Stimulated activated CD8-positive, alpha-beta memory T cell treated with anti-CD3 and anti-CD28 coated beads, Interleukin-2, amount 100 ng/mL, for 1 hour (primary cell): ENCODE measurements at places on chromosomes 1 and 21.

GRCh38 chr1:101185421-101185820, 51.4 kb upstream of the S1PR1 start:
- no peak for DNase-seq

GRCh38 chr1:27031235-27032118, 18.8 kb upstream of the TENT5B start:
- no peak for DNase-seq

GRCh38 chr1:72281144-72281543, 1.2 kb downstream of the NEGR1 start:
- no peak for DNase-seq

GRCh38 chr1:30981172-30981571, 72.6 kb upstream of the SDC3 start:
- no peak for DNase-seq

GRCh38 chr1:107139833-107140702, 771 bp upstream of the NTNG1 start:
- DNase-seq = no peak

DNA sequence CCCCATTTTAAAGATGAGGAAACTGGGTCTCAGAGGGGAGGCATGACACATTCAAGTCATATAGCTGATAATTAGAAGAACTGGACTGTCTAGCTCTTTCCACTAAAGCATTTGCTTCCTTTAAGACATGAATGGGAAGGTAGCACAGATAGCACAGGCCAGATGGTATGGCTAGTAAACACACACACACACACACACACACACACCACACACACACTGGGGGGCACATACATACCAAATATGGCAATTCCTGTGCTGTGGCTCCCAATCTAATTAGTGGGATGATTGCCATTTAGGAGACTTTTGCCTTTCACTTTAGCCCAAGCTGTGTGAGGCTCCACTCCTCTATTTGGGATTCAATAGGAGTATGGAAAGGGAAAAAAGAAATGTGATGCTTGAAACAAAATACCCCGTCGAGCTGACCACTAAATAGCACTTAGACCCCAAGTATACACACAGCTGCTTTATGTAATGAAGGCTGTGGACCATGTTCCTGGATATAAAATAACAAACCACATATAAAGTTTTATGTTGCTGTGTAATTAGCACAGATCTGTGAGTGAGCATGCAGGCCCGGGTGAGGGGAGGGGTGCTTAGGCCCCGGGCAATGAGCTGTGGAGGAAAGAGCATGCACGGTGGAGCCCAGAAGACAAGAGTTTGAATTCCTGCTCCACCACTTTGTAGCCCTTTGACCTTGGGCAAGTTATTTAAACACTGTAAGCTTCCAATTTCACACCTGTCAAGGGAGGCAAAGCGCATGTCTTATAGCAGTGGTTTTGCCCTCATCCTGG, 6.8 kb upstream of the TRABD2B start:
- no peak for DNase-seq

- DNase-seq = no peak
Observed at GRCh38 chr1:51433269-51433971, 85.6 kb downstream of the EPS15 start.
